ENCODE measurements at places on chromosomes 11 and 22.

DNA sequence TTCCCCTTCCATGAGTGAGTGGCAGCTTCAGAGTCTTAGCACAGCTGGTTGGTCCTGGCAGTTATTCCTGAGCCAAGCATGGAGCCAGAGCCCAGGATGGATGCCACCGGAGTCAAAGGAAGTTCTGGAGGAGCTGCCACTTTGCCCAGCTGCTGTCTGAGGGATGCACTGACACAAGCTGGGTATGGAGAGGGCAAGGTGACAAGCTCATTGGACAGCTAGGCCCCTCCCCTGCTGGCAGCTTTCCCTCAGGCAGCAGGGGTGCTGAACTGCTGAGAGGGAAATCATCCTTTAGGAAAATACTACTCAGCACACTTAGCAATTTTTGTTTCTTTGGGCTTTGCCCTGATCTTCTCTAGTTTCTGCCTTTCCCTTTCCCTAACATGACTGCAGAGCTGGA lies 99.3 kb upstream of the SESN3 start:
- DNase-seq, result no peak

DNA sequence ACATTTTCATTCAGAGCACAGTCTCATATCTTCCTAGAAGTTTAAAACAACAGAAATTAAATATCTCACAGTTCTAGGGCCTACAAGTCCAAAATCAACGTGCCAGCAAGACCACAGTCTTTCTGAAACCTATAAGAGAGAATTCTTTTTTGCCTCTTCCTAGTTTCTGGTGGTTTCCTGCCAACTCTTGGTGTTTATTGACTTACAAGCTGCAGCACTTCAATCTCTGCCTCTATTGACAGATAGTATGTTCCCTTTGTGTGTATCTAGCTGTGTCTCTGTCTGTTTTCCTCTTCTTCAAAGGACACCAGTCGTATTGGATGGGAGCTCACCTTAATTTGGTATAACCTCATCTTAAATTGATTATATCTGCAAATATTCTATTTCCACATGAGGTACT lies 347.5 kb downstream of the DCDC1 start:
- no peak for DNase-seq

DNA sequence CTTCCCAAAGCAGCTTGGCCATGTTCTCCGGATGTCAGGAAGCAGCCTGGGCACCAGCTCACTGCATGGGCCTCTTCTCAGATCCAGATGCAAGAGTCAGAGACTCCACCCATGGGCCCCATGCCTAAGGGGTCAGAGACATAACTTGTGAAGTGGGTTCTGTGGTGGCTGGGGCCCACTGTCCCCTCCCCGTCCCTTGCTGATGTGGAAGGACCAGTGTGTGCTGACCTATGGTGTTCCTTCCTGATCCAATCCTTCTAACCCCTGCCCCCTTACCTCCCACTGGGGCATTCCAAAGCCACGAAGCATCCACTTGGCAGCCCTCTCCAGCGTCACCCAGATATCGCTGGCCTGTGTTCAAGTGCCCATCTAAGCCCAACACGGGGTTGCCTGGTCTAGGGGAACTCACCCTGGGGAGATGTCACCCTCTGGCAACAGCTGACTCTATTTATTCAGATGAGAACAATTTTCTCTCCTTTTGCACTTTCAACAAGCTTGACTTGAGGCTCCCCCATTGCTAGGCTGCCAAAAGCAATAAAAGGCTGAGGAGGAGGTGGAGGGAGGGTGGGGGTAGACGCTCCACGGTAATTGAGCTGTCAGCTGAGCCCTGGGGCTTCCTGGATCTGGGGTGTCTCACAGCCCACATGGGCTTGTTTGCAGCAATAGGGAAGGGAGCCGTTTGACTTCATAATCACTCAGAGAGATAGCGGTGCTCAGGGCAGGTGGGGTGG lies 158.5 kb downstream of the ADAMTS15 start:
- DNase-seq, result no peak

GRCh38 chr11:63937713-63938478 lies 906 bp upstream of the NAA40 start:
- DNase-seq, result no peak

GRCh38 chr11:6671991-6672390 lies 11.1 kb downstream of the MRPL17 start:
- no peak for DNase-seq

- no peak for DNase-seq
Observed at GRCh38 chr22:28029956-28030355, 110.9 kb upstream of the PITPNB start.

DNA sequence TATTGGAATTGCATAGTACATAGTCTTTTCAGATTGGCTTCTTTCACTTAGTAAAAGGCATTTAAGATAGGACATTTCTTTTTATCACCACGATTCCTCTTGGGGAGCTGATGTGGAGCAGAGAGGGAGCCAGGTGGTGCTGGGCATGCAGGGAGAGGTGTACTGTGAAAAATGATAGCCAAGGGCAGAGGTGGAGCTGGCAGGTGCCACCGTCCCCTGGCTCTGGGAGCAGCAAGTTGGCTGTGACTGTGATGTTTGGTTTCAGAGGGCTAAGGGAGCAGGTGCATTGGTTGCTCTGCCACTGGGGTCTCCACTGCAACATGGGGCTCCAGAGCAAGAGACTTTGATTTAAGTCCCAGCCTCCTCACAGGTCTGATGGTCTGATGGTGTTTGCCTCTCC lies 16.5 kb downstream of the SGSM1 start:
- no peak for DNase-seq

GRCh38 chr22:45477366-45478107 lies 25.1 kb upstream of the FBLN1 start:
- DNase-seq, result no peak

- no peak for DNase-seq
Observed at GRCh38 chr22:33746501-33746928, 173.8 kb downstream of the LARGE1 start.

- no peak for DNase-seq
Observed at GRCh38 chr11:65205602-65205967, 23.9 kb downstream of the CAPN1 start.

DNA sequence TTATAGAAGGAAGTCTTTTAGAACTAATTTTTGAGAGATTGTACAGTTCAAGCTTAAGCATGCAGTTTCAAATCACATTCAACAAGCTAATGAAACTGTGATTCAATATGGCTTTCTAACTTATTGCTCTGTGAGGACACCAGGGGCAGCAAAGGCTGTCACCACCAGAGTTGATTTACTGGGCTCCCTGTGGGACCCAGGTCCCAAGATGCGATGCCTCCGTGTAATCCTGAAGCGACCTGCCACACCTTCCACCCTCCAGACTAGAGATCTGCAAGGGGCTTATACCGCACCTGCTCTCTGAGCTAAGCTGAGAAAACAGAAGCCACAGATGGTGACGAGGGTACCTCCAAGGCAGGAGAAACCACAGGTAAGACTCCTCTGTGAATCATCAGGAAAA lies 918 bp upstream of the OR51Q1 start:
- no peak for DNase-seq

DNA sequence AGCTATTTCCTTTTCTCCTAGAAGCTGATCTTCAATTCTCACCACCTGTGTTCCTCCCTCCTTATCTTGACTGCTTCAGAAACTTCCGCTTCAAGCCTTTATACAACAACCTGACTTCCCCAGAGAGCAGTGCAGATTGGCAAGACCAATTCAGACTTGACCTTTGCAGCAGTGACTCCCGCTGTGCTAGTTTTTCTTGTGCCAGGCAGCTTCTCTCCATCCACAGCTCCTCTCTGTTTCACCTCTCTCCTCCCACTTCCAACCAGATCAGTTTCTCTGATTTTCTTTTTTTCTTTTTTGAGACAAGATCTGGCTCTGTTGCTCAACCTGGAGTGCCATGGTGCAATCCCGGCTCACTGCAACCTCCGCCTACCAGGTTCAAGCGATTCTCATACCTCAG lies 74.3 kb downstream of the GRAMD1B start:
- DNase-seq, result no peak

- no peak for DNase-seq
Observed at GRCh38 chr11:96967616-96968015, 577.8 kb downstream of the JRKL start.

- no peak for DNase-seq
Observed at GRCh38 chr11:70360211-70360610, 38.1 kb upstream of the CTTN start.

- no peak for DNase-seq
Observed at GRCh38 chr22:40199223-40199622, 21.5 kb downstream of the TNRC6B start.
